NCI-H510A (cell line): ENCODE measurements at places on chromosomes 5 and 9.

GRCh38 chr5:16617274-16617968 lies 624 bp upstream of the RETREG1 start:
- no peak for DNase-seq

DNA sequence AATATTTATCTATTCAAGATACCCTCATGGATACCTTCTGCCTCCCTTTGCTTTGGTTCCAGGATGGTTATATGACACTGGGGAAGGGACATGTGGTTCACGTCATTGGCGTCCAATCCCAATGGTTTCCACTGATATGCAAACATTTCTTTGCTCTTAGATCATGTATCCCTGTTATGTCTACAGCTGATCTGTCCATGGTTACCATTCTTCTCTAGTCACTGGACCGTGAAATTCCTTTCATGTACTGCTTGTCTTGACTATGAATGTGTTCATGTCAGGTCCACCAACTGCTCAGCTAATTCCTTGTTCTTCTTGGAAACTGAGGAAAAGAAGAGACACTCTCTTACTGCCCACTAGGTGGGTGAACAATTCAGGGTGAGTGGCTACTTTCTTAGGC lies 391.1 kb upstream of the ZNF608 start:
- DNase-seq, result peak; percentile 1

DNA sequence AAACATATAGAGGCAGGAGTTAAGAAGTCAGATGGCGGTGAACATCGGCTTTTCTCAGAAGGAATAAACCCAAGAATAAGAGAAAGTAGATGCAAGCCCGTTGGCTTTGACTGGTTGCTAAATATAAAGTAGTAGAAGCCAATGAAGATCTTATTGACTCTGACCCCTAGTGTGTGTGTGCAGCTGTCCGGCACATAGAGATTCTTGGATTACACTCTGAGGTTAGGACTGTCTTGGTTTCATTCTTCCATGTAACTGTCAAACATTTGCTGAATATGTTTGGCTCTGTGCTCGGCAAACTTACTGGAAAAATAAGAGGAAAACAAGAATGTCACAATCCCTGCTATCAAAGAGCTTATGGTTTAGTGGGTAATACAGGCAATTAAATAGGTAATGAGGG lies 54.9 kb downstream of the ASTN2 start:
- DNase-seq, result no peak

DNA sequence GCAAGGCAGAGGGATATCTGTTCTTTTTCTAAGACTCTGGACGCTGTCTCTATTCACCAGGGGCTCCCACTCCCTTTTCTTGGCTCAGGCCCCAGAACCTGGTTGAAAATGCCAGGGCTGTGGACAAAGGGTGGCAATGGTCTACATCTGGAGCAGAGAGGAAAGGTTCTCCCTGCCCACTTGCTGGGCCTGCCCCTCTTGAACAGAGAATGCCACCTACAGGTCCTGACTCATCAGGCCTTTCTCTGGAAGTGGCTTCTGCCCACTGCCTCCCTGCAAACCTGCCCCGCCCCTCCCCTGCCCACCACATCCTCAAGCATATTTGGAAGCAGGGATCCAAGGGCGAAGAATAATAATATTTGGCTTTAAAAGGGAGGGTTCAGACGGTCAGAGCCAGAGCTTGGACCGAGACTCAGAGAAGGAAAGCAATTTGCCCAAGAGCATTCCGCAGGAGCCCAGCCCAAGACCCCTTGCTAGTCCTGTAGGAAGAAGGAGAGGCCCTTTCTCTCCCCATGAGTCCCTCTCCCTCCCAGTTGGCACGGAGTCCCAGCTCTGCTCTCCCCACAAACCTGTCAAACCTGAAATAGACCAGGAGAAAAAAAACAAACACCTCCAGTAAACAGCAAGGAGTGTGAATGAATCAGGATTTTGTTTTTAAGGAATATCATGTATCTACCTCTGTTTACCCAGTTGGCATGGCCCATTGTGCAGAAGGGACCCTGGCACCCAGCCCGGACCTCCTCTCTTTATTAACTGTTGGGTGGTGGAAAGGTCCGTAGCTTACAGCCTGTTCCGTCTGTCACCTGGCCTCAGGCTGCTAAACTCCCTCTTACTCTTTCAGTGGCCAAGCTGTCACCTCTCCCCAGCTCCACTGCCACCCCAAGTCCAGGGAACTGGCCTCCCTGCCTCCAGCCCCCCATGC lies 37.7 kb upstream of the STXBP1 start:
- peak; percentile 93 for DNase-seq

- no peak for DNase-seq
Measured at GRCh38 chr5:78926252-78926651, 58.9 kb downstream of the ARSB start.
